CD4-positive, alpha-beta T cell treated with Interleukin-12 subunit alpha and Interleukin-12 subunit beta, for 1 hour (primary cell): ENCODE measurements at places on chromosomes 5 and 9.
A peak's percentile ranks its signal among the peaks of the same experiment; 100 is the strongest.

DNA sequence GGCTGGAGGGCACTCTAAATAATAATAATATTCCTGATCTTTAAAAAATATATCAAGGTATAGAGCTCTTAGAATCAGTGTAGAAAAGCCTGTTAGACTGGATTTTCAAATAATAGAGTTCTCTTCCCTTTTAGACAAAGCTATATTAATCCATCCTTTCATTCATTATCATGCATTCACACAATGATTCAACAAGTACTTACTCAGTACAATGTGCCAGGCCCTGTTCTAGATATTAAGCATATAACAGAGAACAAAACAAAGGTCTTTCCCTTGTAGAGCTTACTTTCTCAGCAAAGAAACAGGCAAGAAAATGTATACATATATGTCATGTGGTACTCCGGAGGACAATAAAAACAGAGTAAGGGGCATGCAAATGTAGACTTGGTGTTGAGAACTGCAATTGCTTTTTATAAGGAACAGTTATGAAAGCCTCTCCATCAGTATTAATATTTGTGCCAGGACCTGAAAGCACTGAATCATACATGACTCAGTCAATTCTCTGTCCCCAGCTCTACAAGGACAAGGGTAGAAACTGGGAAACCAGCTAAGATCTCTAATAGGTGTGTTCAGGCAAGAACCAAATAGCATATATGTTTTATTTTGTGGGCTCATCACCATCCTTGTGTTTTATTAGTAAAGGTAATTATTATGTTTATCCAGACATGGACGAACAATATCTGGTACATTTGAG is 72.2 kb downstream of the PIP5K1B start:
- DNase-seq = no peak

DNA sequence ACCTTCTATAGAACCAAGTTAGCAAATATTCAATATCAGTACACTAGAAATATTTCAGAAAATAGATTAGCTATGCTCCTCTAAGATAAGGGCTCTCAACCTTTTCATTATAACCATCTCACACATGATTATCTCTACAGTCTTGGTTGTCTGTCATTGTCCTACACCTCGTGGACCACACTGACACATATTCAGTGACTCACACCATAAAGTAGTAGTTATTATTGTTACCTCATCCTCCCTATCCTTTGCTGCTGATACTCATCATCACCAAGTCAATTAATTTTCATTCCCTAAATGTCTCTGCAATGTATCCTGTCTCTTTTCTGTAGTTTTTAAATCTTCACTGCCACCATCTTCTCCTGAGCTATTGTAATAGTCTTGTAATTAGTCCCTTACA is 1309.2 kb upstream of the C9orf72 start:
- DNase-seq = no peak

- DNase-seq = peak; percentile 33
Observed at GRCh38 chr5:175444060-175444904, at the start of gene DRD1. Gene DRD1, minus strand, starts transcription at chr5:175444182. Its CDS starts 1,083 bp downstream, at chr5:175443099.

- DNase-seq = no peak
Observed at GRCh38 chr5:2903451-2904395, 152.2 kb upstream of the IRX2 start.

DNA sequence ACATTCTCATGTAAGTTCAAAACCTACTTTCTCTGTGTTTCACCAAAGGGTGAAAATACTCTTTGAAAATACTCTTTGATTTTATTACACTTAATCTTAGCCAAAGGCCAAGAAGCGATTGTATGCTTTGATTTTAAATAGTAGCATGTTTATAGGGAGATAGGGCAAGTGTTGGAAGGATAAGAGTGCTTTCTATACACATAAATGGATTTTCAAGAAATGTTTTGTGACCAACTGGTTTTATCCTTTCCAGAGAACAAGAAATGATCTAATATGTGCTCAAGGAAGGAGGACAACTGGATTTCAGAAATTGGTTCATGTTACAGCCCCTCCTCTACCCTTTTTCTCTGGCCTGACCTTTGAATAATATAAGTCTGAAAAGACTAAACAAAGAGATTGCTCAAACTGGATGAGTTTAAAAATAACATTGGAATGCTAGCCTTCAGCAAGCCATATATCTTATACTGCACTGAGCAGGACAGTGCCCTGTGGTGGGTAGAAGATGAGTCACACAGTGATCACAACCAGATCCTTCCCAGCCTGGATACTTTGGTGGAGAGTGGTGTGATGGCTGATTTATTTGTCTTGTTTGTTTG is 13.1 kb downstream of the PALM2AKAP2 start:
- DNase-seq = no peak
